Karpas-422 (cell line): ENCODE measurements at places on chromosomes 1 and 21.

DNA sequence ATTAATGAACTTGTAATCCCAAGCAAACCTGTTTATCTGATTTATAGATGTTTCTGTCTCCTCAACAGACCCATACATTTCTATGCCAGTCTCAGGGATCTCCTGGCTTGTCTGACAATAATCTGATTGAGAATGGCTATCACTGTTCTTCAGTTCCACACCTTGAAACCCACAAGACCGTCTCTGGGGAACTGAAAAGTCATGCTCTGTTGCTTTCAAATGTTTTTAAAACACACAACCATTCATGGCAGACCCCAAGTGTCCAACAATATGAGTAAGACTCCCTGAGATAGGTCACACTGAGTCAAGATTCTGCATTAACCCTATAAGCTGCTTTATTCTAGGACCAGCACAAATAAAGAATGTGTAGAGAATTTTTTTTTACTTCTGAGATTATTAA, 611.2 kb upstream of the PLXNA2 start:
- DNase-seq, result no peak

DNA sequence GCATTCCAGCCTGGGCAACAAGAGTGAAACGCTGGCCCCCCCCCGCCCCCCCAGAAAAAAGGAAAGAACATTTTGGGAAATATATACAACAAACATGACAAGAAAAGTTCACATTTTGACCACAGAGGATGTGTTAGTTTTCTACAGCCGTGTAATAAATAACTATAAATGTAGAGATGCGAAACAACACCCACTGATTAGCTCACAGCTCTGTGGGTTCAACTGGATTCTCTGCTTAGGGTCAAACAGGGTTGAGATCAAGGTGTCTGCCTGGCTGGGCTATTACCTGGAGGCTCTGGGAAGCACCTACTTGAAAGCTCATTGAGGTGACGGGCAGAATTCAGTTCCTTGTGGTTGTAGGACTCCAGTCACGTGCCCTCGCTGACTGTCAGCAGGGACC, 11.1 kb upstream of the VPS26C start:
- peak; percentile 36 for DNase-seq

- DNase-seq, result no peak
Observed at GRCh38 chr1:88655140-88655539, 28.9 kb upstream of the PKN2 start.

DNA sequence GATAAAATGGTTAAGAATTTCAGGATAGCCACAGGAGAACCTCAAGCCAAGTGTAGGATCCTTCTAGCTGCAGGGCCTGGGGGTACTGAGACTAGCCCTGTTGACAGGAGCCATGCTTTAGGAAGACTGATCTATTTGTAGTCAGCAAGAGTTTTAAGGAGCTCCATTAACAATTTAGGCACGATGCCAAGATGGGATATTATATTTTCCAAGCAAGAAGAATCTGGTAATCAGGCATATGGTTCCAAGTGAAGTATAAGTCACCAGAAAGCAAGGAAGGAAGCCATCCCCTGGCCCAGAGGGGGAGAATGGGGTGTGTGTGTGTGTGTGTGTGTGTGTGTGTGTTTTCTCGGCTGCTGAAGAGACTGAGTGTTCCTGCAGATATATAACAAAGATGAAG, 7.0 kb downstream of the IFNAR2 start:
- DNase-seq, result no peak

- DNase-seq, result no peak
Observed at GRCh38 chr1:208024406-208024805, 113.5 kb upstream of the CD34 start.

DNA sequence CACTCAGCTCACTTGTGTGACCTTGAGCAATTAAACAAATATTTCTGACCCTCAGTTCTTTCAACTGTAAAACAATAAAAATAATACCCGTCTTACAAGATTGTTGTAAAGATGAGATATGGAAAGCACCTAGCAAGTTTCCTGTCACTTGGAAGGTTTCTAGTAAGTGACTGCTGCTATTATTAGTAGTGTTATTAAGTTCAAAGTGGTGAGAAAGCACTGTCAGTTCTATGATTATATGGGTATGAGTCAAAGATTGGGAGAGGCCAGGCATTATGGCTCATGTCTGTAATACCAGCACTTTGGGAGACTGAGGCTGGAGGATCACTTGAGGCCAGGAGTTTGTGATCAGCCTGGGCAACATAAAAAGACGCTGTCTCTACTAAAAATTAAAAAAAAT, 145.4 kb downstream of the C1orf21 start:
- no peak for DNase-seq

GRCh38 chr1:31672986-31673385, 28.3 kb upstream of the PEF1 start:
- no peak for DNase-seq

GRCh38 chr1:64980745-64981600, 14.6 kb upstream of the JAK1 start:
- DNase-seq, result no peak

DNA sequence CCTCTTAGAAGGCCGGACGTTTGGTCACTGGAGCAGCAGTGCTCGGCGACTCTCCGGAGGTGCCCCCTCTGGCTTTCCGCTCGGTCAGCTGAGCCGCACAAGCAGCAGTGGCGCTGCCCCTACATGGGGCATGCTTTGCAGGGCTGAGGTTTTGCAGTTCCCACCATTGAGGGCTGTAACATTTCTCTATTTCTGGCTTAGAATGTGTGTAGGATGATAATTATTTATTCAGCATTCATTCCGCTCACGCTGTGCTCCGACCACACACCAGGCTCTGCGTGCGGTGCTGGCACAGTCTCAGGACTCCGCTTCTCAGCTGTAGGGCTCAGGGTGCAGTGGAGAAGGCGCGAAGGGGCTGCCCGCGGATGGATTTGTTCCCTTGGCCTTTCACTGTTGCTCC, 119.5 kb downstream of the PCBP3 start:
- DNase-seq, result no peak

- peak; percentile 77 for DNase-seq
Observed at GRCh38 chr1:6414443-6414844, 5.3 kb downstream of the HES2 start.

DNA sequence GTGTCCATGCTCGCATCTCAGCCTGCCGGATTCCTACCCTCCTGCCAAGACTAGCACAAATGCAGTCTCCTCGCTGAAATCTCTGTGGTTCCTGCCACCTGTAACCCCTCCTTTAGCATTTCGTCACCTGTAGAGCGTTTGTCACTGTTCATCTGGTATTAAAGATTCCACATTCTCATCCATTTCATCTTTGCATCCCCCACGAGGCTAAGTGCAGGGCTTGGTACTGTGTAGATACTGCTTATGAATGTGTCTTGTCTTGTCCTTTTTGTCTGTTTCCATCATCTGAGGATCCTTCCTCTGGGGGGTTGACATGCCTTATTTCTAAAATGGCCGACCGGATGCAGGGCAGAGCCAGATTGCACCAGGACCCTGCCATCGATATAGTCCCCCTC, 53.7 kb upstream of the DNAJC6 start:
- DNase-seq, result no peak

- DNase-seq, result peak; percentile 62
Observed at GRCh38 chr1:68346188-68346808, 103.5 kb downstream of the RPE65 start.

DNA sequence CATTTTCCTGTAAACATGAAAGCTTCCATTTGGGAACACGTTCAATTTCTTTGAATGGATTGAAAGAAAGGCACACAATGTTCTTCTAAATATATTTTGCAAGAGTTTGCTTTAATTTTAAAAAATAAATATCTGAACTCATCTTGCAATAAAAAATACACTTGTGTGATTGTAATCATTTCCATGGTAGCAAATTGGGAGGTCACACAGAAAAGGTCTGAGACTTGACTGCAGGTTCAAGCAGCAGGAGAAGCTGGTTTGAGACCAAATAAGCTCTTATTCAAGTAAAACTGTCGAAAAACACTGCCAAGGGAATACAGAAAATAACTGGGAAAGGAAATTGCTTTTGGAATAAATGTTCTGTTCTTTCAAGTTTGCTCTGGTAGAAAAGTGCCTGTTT, 498.9 kb downstream of the ADGRL2 start:
- DNase-seq, result no peak
